ENCODE measurements at places on chromosomes 3 and 15. TPM values are rescaled to one million over a fixed set of nuclear protein-coding genes. Genes with fewer than 3 reads are reported as not detected.

The IL17RB gene
- 1.5 TPM for total RNA-seq

The LRRIQ4 gene
- 0.25 TPM for total RNA-seq

The OCA2 gene
- total RNA-seq = not detected

The PLD1 gene
- total RNA-seq = 31.1 TPM

The ITIH3 gene
- total RNA-seq = 2.8 TPM

The IQCF5 gene
- total RNA-seq = not detected

The CPLX3 gene
- total RNA-seq = not detected

The XCR1 gene
- not detected for total RNA-seq

The GCSAM gene
- total RNA-seq = 0.47 TPM

DNA sequence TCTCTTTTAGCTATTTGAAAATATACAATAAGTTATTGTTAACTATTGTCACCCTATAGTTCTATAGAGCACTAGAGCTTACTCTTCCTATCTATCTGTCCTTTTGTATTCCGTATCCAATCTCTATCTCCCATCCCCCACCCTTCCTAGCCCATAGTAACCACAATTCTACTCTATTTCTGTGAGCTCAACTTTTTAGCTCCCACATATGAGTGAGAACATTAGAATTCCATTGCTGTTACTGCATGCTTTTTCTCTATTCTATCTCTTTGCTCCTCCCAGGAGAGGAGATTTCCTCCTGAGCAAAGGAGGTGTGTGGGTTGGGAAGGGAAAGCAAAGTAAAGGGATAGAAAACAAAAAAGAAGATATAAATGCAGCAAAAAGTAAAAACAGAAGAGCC, 105.6 kb upstream of the SLC4A7 start:
- no peak for DNase-seq

GRCh38 chr3:30924763-30925162, 30.3 kb upstream of the GADL1 start:
- DNase-seq = no peak

DNA sequence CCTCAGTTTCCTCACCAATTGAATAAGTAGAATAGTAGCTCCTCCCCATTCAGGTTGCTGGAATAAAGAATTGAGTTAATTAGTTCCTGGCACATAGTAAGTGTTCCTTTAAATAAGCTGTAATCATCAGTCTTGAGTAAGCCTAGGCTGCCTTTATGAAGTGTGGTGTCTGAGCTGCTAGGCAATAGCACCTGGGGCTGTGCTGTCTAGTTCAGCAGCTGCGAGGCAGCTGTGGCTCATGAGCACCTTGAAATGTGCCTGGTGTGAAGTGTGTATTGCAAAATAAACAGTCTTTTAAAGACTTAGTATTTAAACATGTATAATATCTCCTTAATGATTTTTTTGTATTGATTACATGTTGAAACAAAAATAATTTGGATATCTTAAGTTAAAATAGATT, 77.6 kb downstream of the TOP2B start:
- DNase-seq = no peak

DNA sequence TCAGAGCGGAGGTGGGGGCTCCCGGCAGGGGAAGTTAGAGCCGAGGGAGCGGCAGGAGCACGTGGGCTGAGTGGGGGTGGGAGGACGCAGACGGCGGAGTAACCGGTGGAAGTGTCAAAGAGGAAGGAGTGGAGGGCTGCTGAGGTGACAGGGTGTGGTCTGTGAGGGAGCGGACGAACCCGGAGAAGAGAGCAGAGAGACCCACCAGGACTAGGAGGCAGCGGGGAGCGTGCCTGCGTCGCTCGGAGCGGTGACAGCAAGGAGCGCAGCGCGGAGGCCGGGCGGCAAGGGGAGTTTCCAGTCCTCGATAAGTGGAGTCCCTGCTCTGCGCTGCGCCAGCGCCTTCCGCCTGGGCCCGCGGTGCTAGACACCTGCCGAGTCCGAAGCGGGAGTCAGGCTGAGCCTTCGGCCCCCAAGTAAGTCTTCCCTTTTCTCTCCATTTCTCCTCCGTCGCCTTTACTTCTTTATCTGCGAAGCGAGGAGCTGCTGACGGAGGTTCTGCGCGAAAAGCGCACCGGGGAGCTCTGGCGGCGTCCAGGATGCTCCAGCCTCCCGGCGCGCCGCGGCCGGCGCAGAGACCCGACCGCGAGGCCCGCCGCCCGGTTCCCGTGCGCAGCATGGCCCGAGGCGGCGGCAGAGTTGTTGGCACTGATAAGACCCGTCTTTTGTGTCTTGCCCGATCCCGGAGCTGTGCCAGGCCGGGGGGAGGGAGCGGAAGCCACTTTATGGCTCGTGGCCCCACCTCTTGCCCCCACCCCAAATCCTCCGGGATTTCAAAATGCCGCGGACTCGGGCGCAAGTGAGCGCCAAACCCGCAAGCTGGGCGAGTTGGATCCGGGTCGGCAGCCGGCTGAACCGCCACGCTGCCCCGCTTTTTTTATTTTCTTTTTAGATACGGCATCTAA, 533.0 kb upstream of the SEMA6D start:
- no peak for DNase-seq

DNA sequence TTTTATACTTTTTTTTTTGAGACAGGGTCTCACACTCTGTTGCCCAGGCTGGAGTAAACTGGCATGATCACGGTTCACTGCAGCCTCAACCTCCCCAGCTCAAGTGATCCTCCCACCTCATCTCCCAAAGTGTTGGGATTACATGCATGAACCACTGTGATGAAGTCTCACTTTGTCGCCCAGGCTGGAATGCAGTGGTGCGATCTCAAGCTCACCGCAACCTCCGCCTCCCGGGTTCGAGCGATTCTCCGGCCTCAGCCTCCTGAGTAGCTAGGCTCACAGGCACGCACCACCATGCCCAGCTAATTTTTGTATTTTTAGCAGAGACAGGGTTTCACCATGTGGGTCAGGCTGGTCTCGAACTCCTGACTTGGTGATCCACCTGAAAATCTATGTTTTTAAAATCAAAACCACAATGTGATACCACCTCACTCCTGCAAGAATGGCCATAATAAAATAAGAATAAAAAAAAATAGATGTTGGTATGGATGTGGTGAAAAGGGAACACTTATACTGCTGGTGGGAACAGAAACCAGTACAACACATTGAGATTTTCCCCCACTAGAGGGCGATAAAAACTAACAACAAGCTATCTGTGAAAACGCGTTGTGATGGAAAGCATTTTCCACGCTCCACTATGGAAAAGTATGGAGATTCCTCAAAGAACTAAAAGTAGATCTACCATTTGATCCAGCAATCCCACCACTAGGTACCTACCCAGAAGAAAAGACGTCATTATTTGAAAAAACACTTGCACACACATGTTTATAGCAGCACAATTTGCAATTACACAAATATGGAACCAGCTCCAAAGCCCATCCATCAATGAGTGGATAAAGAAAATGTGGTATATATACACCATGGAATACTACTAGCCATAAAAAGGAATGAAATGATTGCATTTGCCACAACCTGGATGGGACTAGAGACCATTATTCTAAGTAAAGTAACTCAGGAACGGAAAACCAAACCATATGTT, 26.8 kb upstream of the OCA2 start:
- no peak for DNase-seq

DNA sequence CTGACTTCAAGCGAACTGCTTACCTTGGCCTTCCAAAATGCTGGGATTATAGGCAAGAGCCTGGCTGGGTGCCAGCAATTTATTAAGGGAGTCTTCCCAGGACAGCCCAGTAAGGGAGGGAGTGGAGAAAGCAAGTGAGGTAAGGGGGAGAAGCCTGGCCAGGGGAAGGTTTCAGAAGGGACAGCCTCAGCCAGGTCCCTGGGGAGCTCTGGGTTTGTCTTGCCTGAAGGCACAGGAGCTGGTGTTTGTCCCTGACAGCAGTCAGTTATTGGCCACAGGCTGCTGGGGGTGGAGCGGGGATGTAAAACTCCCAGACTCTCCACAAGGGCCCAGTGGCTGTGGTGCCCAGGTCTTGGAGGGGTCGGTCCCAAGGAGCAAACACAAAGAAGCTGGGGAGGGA, 33.0 kb upstream of the CDCP1 start:
- DNase-seq = no peak

DNA sequence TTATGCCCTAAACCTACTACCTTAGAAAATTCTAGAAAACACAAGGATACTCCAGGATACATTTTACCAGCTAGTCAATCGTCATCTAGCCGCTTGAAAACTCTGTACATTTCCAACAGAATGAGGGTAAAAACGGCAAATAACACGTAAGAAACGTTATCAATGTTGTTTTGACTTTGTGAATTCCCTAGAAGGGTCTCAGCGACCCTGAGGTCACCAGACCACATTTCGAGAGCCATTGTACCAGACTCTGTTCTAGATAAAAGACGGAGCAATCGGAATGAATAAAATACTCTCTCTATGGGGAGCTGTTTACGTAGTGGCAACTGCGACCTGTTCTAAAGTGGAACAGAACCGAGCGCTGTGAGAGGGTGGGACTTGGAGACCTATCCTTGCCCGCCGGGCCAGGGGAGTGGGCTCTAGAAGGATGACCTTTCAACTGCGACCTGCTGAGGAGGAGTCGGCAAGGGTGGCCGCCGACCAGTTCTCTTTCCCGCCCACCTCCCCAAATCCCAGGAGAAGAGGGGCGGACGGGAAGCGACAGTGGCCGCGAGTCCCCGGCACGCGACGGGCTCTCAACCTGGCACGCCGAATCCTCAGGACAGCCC, 778 bp upstream of the AP4E1 start:
- peak; percentile 28 for DNase-seq
